Body of pancreas (tissue), 4 donors: ENCODE measurements at places on chromosomes 7 and 10. TPM values are rescaled to one million over a fixed set of nuclear protein-coding genes. Genes with fewer than 3 reads are reported as not detected.

The SP8 gene
- total RNA-seq: not detected

The SLC18A2 gene
- 2.3 TPM for total RNA-seq

DNA sequence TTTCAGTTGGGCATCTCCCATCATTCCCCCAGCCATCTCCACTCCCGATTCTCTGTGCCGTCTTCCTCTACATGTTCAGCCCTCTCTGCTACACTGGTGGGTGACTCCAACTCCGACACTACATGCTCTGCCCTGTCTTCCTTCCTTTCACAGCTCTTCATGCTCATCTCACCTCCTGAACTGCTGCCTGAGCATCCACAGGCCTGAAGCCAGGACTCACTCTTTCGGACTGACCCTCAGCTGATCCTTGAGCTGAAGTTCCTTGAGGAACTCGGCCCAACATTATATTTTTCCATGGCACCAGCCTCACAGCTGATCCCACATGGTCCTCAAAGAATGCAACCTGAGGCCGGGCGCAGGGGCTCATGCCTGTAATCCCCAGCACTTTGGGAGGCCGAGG, 538.4 kb downstream of the PTPRN2 start:
- no peak for DNase-seq

GRCh38 chr10:114304571-114305421, 65.7 kb downstream of the VWA2 start:
- peak; percentile 61 for DNase-seq

The PTF1A gene
- total RNA-seq: 138 TPM

DNA sequence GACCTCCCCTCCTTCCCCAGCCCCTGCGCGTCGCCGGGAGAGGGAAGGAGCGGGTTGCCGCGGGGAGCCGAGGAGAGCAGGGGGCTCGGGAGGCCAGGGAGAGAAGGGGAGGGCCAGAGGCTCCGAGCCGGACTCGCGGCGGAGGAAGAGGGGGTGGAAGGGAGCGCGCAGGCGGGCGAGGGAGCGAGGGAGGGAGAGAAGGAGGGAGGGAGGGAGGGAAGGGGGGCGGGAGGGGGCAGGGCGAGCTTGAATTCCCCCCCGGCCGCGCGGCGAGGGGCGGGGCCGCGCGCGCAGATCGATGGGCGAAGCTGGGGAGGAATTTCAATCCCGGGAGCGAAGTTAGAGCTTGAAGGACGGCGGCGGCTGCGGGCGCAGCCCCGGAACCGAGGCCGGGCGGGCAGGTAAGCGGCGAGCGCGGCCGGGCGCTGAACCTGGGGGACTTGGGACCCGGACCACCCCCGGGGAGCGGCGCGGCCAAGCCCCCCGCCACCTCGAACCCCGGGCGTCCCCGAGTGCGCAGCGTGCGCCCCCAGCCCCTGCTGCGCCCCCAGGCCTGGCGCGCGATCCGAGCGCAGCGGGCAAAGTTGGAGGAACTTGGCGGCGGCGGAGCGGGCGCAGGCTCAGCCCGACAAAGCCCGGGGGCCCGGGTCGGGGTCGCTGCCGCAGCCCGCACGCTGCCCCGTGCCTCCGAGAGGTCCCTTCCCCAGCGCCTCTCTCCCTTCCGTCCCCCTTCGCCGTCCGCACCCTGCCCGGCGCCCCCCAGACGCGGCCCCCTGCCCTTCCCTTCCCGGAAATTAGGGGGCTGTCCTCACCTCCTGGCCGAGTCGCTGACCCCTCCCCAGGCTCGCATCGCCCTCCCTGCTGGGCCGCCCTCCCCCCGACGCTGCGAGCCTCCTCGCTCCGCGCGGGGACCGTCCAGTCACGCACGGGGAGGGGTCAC, at the start of gene ELFN1:
TSS of gene ELFN1 (plus strand) at position 324 of the 940 bp plus-strand sequence. CDS start 74,320 bp downstream, outside the sequence.
- peak; percentile 58 for DNase-seq

DNA sequence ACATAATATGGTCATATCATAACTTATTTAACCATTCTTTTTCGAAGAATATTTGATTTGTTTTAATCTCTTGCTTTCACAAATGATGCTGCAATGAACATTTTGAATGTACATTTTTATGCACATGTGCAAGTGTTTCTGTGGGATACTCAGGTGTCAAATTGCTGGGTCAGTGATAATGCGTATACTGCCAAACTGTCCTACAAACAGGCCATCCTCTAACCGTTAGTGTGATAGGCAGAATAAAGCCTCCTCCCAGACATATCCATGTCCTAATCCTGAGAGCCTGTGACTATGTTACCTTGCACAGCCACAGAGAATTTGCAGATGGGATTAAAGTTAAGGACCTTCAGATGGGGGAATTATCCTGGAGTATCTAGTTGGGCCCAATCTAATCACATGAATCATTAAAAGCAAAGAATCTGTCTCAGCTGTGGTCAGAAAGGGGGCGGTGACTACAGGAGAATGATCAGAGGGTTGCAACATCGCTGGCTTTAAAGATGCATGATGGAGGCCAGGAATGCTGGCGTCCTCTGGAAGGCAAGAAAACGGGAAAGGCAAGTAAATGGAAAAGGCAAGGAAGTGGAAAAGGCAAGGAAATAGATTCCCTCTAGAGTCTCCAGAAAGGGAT, 46.7 kb downstream of the FZD1 start:
- DNase-seq: no peak

DNA sequence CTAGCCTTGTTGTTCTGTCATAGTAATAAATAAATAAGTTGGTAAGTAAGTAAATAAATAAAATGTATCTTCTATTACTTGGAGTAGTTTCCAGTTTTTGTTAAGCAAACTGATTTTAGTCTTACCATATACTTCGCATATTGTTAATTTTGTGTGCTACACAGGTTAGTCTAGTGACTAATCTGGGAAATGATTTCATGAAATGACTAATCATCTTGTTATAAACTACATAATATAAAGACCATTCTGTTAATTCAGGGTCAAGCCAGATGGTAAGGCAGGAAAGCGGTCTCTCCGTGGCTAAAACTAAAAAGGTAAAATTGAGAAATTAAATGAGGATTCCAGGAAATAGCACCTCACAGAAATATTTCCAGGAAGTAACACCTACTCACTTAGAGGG, 58.5 kb upstream of the FOXP2 start:
- no peak for DNase-seq

The GATA3 gene
- 0.66 TPM for total RNA-seq

DNA sequence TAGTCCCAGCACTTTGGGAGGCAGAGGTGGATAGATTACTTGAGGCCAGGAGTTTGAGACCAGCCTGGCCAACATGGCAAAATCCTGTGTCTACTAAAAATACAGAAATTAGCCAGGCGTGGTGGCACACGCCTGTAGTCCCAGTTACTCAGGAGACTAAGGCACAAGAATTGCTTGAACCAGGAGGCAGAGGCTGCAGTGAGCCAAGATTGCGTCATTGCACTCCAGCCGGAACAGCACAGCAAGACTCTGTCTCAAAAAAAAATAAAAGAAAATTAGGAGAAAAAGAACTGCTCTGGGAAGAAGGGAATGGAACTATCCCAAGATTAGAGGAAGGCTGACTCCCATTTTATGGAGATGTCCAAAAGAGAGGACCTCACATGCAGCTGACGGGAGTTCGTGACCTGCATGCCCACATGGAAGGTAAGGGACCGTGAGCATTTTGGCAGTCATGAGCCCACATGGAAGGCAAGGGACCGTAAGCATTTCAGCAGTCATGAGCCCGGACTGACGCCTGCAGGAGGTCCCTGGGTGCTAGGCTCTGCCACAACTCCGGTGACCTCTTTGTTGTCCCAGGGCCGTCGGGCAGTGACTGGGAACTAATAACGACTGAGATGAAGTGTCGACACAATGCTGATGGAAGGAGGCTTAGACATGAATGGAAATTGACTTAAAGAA, 18.6 kb upstream of the GTPBP4 start:
- DNase-seq: no peak

DNA sequence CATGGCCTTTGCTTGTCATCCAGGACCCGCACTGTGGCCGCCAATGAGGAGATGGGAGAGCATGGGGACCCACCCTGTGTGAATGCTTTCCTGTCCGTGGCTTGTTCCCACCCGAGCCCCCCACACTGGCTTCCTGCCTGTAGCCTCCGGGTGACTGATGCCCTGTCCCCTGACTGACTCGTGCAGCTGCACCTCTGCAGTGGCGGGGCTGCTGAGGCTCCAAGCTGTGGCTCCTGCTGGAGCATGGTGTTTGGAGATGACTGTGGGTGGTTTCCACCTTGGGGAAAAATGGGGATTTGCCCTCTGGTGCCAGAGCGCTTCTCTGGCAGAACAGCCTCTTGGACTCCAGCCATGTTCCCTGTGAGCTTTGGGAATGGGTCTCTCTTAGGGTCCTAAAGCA, 2.1 kb downstream of the CAMK1D start:
- peak; percentile 19 for DNase-seq

GRCh38 chr10:44713307-44713706, 197.8 kb upstream of the TMEM72 start:
- DNase-seq: no peak

- DNase-seq: no peak
Measured at GRCh38 chr7:128303133-128303532, 40.6 kb downstream of the RBM28 start.

The PDIA4 gene
- total RNA-seq: 140 TPM

The SPDYE3 gene
- total RNA-seq: not detected

The CCAR1 gene
- total RNA-seq: 30.9 TPM

GRCh38 chr7:37920305-37920848, at the start of gene EPDR1:
Gene EPDR1, plus strand, starts transcription at chr7:37920640. Its CDS starts 300 bp downstream, at chr7:37920940.
- DNase-seq: peak; percentile 82

GRCh38 chr7:21261627-21262594, 166.0 kb upstream of the SP4 start:
- peak; percentile 46 for DNase-seq

The ADAM12 gene
- total RNA-seq: under 0.01 TPM

- no peak for DNase-seq
Measured at GRCh38 chr7:34019301-34019790, 114.0 kb downstream of the BMPER start.

DNA sequence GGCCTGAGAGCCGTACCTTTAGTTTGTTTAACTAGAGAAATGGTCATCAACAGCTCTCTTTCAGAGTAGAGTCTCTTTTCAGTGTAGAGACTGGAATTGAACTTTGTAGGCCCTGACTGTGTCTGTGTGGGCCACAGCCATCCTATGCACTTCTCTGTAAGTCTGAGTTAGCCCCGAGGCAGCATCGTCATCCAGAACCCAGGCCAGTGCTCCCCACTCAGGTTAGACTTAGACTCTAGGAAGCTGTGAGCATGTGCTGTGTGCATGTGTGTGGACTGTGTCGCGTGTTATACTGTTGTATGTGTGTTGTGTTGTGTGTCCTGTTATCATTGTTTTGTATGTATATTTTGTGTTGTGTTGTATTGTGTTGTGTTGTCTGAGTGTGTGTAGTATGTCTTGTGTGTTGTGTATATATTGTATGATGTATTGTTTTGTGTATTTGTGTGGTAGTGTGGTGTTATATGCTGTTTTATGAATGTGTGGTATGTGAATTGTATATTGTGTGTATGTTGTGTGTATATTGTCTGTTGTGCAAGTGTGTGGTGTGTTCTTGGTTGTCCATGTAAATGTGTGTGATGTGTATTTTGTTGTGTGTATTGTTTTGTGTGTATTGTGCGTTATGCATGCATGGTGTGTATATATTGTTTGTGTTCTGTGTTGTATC, 18.1 kb upstream of the NCAPG2 start:
- no peak for DNase-seq

DNA sequence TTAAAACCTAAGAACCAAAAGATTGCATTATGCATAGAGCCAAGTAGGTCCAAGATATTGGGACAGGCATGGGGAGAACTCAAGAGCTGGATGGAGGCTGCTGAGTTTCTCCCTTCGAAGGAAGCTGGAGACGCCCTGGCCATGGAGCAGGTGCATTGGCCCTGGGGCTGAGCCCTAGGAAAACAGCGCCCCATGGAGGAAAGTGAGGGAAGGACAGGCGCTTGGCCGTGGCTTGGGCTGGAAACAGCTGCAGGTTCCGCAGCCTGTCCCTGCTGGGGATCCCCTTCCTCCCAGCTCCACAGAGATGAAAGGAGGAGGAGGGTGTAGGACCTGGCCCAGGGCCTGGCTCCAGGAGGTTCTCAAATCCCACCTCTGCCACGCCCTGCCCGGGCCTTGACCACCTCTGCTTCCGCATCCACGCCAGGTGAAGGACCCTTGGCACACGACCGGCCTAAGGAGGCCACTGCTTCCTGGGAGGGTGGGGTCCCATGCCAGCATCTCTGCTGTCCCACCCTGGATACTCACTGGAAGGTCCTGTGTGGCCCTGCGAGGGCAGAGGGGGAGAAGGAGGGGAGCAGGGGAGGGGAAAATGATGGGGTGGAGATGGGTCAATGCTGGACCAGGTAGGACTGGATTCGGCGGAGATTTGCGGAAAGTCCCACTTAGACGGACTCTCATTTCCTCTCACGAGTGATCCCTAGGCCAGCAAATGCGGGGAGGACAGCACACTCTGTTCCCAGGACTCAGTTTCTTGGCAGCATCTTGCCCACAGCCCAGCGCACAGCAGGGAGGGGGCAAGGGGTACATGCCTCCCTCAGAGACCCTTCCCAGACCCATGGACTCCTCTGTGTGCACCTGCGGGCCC, 258.6 kb upstream of the TCERG1L start:
- no peak for DNase-seq
